RPMI7951 (cell line): ENCODE measurements at places on chromosomes 12 and 14.

GRCh38 chr12:65248656-65249633 is 29.5 kb upstream of the MSRB3 start:
- DNase-seq = no peak

GRCh38 chr14:75147423-75148071 is 20.7 kb upstream of the NEK9 start:
- DNase-seq = peak; percentile 77

GRCh38 chr14:89307409-89307808 is 109.6 kb downstream of the FOXN3 start:
- no peak for DNase-seq

- DNase-seq = no peak
Measured at GRCh38 chr12:130634866-130635265, 81.2 kb downstream of the RIMBP2 start.

DNA sequence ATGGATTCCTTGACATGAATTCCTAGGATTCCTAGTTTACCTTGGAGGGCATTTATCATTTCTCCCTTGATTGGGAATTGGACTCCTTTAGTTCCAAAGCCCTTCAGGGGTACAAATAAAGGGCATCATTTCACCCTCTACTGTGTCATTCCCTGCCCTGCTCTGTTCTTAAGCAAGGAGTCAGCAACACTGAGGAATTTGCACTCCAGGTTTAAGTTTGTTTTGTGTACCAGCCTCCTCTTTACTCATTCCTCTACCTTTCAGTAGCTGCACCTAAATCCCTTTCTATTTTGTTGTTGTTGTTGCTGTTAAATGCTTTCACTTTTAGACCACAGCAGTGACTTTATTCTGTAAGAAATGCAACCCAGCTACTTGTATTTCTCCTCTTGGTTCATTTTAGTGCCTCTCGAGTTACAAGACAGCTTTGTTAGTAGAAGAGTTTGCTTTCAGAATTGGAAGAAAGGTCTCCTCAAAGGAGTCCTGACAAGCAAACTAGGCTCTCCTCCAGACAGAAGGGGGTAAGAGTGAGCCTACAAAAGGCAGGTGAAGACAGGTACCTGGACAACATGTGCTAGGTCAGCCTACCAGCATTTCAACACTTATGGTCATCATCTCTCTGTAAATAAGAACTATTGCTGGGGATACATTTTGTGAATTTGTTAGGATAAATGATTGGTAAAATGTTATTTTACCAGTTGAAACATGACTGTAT is 90.0 kb downstream of the RMST start:
- DNase-seq = no peak

DNA sequence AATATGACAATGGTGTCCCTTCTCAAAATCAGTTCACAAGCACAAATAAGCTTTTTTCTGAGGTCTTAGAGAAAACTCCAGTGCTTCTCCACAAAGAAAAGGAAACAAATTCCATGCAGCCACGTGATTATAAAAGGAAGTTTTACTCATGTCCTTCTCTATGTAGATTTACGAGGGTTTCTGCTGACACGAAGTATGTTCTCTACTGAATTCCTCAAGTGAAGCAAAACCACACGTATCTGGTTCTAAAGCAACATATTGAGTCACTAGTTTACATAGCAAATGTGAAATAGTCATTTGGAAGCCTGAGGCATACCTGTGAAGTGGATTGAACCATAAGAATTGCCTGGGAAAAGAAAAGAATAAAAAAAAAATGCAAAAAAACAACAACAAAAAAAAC is 31.9 kb downstream of the BMP4 start:
- peak; percentile 87 for DNase-seq

DNA sequence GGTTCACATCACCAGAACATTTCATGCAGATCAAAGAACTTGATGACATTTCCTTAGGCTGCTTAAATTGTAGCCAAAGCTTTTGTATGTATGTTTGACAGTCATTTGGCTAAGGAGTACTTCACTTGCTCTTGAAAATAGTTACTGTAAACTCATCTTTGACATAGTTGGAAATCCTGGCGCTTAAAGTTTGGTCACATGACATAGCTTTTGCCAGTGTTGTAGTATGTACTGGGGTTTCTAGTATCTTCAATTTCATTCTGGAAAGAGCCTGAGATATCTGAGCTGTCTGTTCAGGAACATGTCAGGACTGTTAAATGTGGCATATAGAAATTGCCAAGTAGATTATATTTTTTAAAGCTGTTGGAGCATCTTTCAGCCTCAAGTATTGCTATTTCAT is 55.7 kb downstream of the WDR20 start:
- no peak for DNase-seq

- DNase-seq = no peak
Measured at GRCh38 chr12:102916252-102917025, 605 bp downstream of the PAH start.

DNA sequence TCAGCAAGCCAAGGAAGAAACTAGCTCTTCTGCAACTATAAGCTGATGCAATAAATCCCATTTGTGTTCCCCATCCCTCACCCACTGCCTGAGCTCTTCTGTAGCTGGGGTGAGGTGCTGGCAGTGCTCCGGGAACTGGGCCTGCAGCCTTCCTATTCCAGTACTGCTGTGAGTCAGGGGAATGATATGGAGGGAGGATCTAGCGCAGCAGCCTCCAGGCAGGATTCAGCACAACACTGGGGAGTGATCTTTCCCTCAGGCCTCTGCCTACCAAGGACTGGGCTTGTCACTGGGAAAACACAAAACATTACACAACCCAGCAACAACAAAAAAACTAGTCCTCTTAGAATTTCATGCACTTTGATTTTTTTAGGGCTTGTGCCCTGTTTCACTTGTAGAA is 58.7 kb downstream of the ST8SIA1 start:
- DNase-seq = peak; percentile 98

GRCh38 chr12:65622056-65622455 is 202.2 kb upstream of the HMGA2 start:
- no peak for DNase-seq

DNA sequence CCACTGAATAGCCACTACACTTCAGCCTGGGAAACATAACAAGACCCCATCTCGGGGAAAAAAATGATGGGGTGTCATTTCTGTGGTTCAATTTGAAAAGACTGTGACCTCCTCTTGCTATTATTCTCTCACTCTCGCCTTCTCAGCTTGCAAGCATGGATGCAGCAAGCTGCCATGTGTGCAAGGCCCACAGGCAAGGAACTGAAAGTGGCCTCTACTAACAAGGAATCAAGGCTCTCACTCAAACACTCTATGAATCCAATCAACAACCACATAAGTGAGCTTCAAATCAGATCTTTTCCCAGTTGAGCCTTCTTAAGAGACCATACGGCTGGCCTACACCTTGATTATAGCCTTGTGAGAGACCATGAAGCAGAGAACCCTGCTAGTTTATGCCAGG is 17.9 kb upstream of the DHRS7 start:
- DNase-seq = no peak

GRCh38 chr14:68513838-68514607 is 278.8 kb downstream of the ZFP36L1 start:
- DNase-seq = no peak

GRCh38 chr14:71138448-71139293 is 231.4 kb downstream of the PCNX1 start:
- DNase-seq = peak; percentile 41

GRCh38 chr14:100129161-100129589 is 30.3 kb downstream of the DEGS2 start:
- DNase-seq = no peak

DNA sequence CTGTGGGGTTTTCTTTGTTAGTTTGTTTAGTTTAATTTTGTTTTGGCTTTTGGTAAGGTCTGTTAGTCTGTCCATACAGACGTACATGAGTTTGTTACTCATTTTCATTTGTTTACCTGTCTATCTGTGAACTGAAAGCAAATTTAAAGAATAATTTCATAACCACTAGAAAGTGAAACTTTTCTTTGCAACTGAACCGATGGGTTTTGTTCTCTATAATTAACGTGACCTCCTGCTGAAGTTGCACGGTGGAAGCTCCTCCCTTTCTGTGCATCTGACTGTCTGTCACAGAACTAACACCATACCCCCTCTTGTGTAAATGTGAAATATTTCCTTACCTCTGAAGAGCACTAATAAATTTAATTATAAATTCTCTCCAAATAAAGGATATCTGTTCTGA is 595.5 kb downstream of the GALC start:
- DNase-seq = no peak

DNA sequence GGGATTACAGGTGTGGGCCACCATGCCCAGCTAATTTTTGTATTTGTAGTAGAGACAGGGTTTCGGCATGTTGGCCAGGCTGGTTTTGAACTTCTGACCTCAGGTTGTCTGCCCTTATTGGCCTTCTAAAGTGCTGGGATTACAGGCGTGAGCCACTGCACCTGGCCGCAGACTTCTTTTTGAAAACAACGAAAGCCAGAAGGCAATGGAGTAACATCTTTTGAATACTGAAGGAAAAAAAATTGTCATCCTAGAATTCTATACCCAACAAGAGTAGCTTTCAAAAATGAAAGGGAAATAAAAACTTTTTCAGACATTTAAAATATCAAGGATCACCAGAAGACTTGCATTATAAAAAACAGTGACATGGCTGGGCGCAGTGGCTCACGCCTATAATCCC is 38.7 kb upstream of the CTDSP2 start:
- no peak for DNase-seq

DNA sequence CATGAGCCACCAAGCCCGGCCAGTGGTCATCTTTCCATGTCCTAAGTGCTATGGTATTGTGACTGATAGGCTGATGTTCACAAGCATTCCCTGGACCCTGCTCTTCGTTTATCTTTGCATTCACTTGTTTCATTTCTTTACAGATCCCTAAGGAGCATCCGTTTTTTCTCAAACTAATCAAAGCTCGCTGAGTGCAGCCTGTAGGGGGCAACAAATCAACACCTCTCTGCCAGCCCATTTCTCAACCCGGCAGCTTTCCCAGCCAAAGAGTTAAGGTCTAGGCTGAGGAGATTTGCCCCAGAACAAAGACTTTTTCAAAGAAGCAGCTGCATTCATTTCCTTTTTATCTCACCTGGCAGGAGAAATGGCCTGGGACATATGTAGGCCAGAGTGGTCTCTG is 12.1 kb downstream of the SIRT4 start:
- DNase-seq = no peak

- DNase-seq = peak; percentile 91
Measured at GRCh38 chr12:26153421-26154154, 28.8 kb upstream of the BHLHE41 start.

DNA sequence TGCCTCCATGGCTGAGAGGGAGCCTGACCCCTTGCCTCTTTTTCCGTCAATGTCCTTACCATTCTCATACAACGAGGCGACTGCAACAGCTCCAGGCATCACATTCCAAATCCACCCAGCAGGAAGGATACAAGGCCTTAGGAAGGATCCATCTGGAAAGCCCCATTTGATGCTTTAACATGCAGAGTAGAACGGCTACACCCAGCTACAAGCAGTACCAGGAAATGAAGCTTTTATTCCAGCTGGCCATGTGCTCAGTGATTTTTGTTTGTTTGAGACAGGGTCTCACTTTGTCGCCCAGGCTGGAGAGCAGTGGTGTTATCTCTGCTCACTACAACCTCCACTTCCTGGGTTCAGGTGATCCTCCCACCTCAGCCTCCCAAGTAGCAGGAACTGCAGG is 124.8 kb downstream of the TMEM132D start:
- no peak for DNase-seq

- DNase-seq = no peak
Measured at GRCh38 chr12:64243809-64244208, 21.7 kb upstream of the KICS2 start.

DNA sequence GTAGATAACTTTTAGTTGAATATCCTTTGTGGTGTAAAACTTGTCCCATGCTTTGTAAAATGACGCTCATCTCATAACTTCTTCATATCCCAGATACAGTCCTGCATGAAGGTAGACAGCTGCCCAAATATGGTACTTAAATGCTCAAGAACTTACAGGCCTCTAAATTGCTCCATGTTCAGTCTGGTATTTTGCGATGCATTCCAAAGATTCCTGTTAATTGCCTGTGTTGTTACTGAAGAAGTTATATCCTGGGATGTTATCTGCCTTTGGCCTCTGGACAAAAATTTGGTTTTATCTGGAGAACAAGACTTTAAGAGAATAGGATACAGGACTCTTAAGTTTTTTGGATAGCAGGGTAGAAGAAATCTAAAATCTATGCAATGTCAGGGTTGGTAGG is 473.0 kb downstream of the PCNX1 start:
- DNase-seq = peak; percentile 54

DNA sequence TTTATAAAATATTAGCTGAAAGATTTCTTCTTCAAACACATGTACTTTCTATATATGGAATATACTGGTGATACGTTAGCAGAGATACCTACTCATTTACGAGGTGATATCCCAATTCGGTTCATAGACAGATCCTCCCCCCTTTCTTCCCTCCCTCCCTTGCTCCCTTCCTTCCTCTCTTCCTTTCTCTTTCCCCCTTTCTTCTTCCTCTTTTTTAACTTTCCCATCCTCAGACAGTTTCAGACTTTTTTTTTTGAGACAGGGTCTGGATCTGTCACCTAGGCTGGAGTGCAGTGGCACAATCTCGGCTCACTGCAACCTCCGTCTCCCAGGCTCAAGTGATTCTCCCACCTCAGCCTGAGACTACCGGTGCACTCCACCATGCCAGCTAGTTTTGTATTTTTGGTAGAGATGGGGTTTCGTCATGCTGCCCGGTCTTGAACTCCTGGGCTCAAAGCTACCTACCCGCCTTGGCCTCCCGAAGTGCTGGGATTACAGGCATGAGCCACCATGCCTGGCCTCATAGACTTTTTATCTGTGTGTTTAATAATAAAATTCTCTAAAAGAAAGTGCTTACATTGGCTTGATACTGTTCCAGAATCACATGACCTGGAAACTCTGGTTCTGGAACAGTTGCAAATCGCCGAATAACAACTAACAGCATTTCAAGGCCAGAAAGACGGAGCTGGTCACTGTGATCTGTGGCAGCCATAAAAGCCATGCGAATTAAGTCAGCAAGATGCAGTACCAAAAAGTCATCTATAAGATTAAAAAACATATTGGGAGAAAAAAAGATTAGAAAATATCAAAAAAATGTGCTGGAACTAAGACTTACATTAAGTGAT is 99.2 kb downstream of the HEATR5A start:
- DNase-seq = no peak

GRCh38 chr12:7042842-7043241 is 17.7 kb upstream of the C1S start:
- DNase-seq = peak; percentile 52

- peak; percentile 57 for DNase-seq
Measured at GRCh38 chr12:125983094-125983783, 918.0 kb downstream of the AACS start.
